Activated CD8-positive, alpha-beta memory T cell treated with anti-CD3 and anti-CD28 coated beads, Interleukin-2, amount 10 ng/mL, durations not matched to agents 7 days and 5 days (primary cell): ENCODE measurements at places on chromosomes 3 and 15.

DNA sequence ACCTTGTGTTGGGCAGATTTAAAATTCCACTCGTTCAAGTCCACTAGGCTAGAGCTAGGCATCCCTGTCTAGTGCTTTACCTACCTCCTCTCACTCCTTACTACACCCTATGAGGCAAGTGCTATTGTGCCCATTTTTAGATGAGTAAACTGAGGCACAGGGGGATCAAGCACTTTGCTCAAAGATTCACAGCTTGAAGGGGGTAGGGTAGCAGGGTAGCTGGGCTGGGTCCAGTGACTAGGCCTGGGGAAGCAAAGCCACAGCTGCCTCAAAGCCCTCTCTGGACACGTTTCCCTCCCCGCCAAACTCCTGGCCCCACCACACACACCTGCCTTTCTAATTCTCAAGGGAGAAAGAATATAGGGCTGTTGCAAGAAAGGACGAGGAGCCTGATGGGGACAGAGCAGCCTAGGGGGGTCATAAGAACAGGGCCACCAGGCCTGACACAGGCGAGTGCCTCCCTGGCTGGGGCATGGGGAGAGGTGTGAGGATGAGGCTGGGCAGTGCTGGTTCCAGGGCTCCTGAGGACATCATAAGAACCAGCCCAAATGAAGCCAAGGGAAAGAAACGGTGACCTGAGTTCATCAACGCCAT lies 34.8 kb upstream of the SFMBT1 start:
- H3K27me3 ChIP-seq = no peaks in the 10 kb centered on the region
- no peaks in the 10 kb centered on the region for H3K4me1 ChIP-seq
- no peak overlapping the region for H3K4me3 ChIP-seq
- H3K27ac ChIP-seq = no peak overlapping the region

DNA sequence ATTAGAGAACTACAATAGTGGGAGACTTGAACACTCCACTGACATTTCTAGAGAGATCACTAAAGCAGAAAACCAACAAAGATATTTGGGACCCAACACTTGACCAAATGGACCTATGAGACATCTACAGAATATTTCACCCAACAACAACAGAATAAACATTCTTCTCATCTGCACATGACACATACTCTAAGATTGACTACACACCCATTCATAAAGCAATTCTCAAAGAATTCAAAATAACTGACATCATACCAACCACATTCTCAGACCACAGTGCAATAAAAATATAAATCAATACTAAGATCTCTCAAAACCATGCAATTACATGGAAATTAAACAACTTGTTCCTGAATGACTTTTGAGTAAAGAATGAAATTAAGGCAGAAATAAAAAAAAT lies 473.7 kb downstream of the LPP start:
- H3K27me3 ChIP-seq = no peaks in the 10 kb centered on the region
- H3K4me3 ChIP-seq = no peak overlapping the region
- DNase-seq = no peak

DNA sequence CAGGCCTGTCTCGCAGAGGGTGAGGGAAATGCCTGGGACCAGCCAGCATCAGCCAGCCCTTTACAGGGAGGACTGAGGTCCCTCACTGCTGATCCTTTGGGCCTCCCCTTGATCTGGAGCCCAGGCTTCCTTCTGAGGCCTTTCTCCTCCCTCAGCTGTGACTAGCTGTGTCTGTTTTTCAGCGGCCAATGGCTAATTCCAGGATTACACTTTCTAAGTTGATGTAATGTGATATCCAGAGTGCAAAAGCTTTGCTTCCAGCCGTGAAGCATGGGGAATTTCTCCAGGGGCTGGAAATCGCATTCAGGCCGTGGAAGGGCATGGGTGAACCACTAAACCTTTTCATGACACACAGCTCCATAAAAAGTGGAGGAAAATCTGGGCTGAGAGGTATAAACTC lies 157.6 kb downstream of the SHQ1 start:
- H3K4me3 ChIP-seq = no peak overlapping the region
- DNase-seq = no peak
- no peak overlapping the region for H3K27ac ChIP-seq

GRCh38 chr3:174126990-174127758 lies 729.6 kb downstream of the NLGN1 start:
- H3K27ac ChIP-seq = no peak overlapping the region
- DNase-seq = no peak
- no peak overlapping the region for H3K4me3 ChIP-seq

DNA sequence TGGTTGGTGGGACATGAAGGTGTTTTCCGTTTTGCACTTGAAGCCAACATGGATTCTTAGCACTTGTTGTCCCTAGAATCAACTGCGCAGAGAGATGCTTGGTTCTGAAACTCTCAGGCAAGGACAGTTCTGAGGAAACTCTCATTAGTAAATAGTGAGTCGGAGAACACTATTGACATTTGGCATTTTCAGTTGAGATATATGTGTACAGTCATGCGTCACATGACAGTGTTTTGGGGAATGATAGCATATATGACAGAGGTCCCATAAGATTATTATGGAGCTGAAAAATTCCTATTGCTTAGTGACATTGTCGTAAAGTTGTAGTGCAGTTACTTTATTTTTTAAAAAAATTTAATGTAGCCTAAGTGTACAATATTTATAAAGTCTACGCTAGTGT lies 5.8 kb downstream of the APBA2 start:
- no peak overlapping the region for H3K27ac ChIP-seq
- DNase-seq = no peak
- H3K27me3 ChIP-seq = peaks cover 12% of the 10 kb centered on the region
- no peak overlapping the region for H3K4me3 ChIP-seq
- no peaks in the 10 kb centered on the region for H3K36me3 ChIP-seq
- peaks cover 32% of the 10 kb centered on the region for H3K4me1 ChIP-seq

- H3K4me3 ChIP-seq = no peak overlapping the region
- DNase-seq = no peak
Observed at GRCh38 chr15:92346063-92346462, 47.6 kb upstream of the ST8SIA2 start.

DNA sequence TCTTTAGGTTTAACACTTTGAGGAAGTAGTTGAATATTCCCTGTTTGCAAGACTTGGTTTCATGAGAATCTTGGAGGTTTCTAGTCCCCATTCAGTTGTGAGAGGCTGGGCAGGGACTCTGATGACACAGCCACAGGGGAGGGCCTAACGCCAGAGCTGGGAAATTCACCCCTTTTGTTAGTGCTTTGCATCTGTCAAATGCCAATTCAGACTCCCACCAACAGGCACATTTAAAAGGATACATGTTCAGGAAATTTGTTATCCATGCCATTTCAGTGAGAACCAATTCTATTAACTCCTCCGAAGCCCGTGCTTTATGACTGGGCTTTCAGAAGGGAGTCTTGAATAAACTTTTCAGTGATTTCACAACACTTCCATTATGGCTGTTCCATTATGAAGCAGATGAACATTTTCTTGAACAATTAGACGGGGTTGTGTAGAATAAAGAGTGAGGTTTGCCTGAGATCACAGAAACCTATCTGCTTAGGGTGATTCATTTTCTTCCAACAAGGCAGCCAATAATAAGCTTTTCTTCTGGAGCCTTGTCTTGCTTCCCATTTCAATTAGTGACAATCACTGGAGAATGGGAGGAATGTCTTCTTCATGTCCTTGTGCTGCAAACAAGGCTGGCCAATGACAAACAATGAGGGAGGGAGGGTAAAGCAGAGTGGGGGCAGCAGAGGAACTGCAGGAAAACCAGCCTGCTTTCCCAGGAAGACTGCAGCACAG lies 90.6 kb downstream of the SOX14 start:
- no peak overlapping the region for H3K27ac ChIP-seq
- DNase-seq = no peak
- no peaks in the 10 kb centered on the region for H3K27me3 ChIP-seq
- no peaks in the 10 kb centered on the region for H3K4me1 ChIP-seq

DNA sequence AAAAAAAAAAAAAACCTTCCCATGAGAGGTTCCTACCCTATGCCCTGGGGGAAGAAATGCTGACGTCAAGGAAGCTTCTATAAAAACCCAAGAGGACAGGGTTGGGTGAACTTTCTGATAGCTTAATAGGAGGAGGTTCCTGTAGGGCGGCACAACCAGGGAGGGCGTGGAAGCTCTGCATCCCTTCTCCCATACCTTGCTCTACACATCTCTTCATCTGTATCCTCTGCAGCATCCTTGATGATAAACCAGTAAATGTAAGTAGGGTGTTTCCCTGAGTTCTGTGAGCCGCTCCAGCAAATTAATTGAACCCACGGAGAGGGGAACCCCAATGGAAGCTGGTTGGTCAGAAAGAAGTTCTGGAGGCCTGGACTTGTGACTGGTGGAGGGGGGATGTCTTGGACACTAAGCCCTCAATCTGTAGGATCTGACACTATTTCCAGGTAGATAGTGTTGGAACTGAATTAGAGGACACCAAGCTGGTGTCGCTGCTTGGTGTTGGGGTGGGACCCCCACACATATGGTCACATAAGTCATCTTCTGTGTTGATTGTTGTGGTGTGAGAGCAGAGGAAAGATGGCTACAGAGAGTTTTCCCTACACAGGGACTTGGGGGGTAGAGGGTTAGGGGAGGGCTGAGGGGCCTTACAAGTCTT lies 91.5 kb downstream of the ST6GAL1 start:
- H3K4me3 ChIP-seq = no peak overlapping the region
- no peaks in the 10 kb centered on the region for H3K27me3 ChIP-seq
- H3K36me3 ChIP-seq = peaks cover 22% of the 10 kb centered on the region
- H3K4me1 ChIP-seq = peaks cover 39% of the 10 kb centered on the region
- H3K27ac ChIP-seq = no peak overlapping the region
